ENCODE measurements at places on chromosomes 2 and 18.

DNA sequence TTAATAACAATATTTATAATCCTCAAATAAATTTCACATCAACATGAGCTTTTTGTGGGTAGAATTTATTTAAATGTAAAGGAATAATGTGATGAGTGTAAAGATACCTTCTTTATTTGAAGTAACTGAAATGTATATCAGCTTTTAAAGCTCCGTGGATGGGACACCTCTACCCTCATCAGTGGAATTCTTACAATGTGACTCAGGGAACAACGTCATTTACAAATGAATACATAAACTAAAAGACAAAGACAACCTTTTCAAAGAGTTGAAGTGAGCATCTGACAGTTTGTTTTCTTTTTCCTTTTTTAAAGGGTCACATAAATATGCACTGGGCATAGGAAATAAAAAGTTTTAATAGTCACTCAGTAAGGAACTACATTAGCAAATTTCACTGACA is 1127.0 kb upstream of the CRIM1 start:
- DNase-seq: no peak

- no peak for DNase-seq
Measured at GRCh38 chr2:42446503-42447271, 47.1 kb downstream of the KCNG3 start.

DNA sequence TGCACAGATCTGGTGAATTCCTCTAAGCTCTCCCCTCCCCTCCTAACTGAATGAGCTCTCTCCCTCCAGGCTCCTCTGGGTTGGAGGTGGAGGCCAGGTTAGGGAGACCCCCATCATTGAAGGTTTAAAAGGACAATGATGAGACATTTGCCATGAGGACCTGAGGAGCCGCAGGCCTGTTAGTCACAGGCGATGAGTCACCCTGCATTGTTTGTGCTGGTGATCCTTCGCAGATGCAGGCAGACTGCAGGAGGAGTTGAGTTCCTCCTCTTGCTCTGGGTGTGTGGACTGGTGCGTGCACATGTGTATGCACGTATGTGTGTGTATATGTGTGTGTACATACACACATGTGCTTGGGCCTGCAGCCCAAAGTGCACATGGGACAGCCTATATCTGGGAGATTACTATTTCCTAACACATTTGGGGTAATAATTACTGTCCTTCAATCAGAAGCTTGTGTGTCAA is 42.0 kb downstream of the MCFD2 start:
- DNase-seq: no peak

- no peak for DNase-seq
Measured at GRCh38 chr2:31136732-31137131, 1.5 kb downstream of the GALNT14 start.

- DNase-seq: no peak
Measured at GRCh38 chr2:182586426-182586825, 129.6 kb upstream of the DNAJC10 start.

GRCh38 chr2:111973701-111974100 is 75.3 kb downstream of the MERTK start:
- DNase-seq: no peak

DNA sequence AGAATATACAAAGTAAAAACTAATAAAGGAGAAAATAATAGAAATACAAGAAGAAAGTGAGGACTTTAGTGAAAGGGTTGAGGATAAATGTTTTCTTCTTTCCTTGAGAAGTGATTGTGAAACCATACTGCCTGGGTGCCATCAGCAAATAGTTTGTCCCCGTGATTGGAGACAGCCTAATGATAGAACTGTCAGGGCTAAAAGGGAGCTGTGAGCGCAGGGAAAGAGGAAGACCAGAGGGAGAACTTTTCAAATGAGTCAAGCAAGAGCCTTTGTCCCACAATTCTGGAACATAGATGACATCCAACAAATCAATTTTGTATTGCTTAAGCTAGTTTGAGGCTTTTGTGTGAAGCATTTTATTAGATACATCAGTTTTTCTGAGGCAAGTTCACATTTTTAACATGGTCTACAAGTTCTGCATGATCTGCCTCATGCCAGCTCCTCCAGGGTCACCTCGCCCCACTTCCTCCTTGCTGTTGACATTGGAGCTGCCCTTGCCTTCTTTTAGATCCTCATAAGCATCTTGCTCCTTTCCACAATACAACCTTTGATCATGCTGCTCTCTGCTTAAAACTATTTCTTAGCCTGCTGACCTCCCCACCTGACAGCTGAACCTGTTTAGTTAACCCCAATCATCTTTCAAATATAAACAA is 213.4 kb upstream of the REG3G start:
- no peak for DNase-seq

GRCh38 chr2:46767706-46768105 is 147.9 kb downstream of the MCFD2 start:
- DNase-seq: no peak

DNA sequence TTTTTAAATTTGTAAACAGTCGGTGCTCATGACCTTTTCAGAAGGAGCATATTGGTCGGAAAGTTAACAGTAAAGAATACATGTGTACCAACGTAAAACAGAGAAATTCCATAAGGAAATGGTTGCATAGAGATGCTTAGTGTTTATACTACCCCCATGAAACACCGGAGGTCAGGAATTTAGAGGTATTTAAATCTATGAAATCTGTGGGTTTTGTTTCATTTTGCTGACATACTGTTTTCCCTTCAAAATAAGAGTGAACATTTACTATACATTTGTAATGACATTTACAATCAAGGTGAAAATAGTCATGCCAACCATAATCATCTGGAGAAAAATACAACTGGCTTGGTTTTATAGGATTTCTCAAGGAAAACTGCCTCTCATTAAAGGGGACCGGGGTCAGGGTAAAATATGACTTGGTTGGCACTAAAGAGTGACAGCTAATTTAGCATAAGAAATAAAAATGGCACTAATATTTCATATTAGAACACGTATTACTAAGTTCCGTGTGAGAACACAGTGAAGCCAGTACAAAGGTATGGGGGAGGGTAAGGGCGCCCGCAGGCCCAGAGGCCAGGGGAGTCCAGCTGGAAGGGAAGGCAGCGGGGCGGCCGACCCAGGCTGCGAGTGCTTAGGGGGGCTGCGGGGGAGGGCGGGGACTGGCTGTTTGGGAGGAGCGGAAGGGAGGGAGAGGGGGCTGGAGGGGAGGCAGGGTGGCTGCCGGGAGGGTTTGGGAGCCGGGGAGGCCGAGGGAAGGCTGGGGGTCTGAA is 1.1 kb upstream of the RNU4ATAC start:
- no peak for DNase-seq

- DNase-seq: no peak
Measured at GRCh38 chr2:6139916-6140315, 447.7 kb downstream of the SOX11 start.

DNA sequence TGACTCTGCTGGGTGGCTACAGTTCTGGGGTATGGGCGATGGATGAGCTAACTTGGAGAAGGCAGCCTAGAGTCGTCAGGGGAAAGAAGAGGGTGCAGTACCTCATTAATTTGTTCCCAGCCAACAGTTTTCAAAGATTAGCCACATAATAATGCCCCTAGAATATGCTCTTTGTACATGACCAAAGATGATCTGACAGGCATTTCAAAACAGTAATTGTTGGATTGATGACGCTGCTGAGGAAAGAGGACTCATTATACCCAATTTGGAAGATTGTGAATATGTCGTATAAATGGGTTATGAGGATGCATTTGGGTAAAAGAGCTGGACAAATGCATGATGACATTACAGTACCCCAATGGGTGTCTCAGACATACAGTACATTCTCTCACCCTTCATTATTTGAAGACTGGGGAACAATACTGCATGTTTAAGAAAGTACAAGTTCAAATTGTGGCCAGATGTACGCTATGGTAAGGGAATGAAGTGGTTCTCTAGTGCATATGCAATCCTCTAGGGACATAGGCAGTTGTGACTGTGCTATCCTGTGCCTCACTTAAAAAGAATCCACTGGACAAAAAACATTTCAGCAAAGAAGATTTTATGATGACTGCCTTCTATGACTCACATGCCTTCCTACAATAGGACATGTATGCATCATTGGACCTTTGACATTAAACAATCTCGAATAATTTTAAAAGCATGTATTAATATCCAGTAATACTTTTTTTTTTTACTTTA is 233.2 kb downstream of the CNTNAP5 start:
- no peak for DNase-seq

DNA sequence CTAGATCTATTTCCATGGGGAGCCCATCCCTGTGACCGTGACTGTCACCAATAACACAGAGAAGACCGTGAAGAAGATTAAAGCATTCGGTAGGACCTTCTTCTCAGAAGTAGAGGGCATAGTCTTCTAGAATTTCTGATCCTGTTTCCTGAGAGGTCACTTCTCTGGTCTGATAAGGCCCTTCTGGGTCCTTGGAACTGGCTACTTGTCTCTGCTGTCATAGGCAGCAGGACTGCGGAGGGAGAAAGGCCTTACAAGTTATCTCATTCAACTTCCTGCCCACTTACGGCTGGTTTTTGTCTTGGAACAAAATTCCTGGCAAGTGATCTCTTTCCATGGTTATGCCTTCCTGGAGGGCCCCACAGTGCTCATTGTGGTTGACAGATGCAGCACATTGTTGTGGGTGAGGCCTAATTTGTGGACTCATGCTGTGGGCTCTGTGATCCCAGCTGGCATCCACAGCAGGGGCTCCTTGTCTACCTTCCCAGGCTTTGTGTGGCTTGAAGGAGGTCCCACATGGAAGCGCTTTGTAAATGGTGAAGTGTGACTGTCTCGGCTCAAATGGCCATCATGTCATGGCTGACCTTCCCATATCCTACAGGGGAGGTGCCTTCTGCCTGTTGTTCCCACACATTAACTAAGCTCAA is 22.0 kb downstream of the SAG start:
- DNase-seq: no peak

GRCh38 chr18:59478591-59478990 is 119.5 kb upstream of the LMAN1 start:
- no peak for DNase-seq

DNA sequence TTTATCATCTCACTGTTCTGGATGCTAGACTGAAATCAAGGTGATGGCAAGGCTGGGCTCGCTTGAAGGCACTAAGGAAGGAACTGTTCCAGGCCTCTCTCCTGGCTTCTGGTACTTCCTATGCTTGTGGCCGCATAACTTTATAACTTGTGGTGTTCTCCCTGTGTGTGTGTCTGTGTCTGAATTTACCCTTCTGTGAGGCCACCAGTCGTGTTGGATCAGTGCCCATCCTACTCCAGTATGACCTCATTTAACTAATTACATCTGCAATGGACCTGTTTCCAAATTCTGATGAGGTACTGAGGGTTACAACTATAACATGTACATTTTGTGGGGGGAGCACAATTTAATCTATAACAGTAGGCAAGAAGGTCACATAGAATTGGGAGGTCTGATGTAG is 41.6 kb downstream of the LYPD6B start:
- DNase-seq: no peak

- DNase-seq: no peak
Measured at GRCh38 chr2:197195518-197195917, 115.1 kb downstream of the ANKRD44 start.

DNA sequence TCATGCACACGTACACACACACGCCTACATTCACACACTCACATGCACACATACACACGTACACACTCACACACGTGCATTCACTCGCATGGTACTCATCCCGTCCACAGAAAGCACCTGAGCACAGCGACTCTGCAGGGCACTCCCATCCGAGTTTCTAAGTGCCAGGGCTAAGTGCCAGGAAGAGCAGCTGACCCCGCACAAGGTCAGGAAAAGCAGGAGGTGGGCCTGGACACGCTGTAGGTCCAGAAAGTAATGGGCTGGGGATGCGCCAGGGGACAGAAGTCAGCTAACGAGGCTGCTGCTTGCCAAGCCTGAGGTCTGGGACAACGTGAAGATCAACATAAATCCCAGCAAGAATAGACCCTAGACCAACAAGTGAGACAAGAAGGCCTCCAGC is 15.8 kb downstream of the ADI1 start:
- no peak for DNase-seq

DNA sequence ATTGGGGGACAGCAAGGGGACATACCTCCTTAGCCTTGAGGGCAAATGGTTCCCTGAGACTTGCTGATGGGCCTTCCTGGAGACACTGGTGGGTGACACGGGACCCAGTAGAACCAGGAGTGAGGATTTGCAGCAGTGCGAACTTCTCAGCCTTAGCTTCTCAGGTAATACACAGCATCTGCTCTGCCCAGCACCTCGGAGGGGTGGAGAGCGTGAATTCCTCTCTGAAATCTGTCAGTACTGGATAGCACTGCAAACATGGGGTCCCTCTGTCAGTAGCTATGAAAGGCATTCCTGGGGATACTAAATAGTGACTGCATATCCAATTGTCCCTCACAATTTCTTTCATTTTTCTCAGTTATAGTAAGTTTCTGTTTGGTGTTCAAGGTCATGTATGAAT is 151.7 kb downstream of the GBX2 start:
- DNase-seq: no peak

- no peak for DNase-seq
Measured at GRCh38 chr2:24855022-24855622, 61.9 kb downstream of the CENPO start.

DNA sequence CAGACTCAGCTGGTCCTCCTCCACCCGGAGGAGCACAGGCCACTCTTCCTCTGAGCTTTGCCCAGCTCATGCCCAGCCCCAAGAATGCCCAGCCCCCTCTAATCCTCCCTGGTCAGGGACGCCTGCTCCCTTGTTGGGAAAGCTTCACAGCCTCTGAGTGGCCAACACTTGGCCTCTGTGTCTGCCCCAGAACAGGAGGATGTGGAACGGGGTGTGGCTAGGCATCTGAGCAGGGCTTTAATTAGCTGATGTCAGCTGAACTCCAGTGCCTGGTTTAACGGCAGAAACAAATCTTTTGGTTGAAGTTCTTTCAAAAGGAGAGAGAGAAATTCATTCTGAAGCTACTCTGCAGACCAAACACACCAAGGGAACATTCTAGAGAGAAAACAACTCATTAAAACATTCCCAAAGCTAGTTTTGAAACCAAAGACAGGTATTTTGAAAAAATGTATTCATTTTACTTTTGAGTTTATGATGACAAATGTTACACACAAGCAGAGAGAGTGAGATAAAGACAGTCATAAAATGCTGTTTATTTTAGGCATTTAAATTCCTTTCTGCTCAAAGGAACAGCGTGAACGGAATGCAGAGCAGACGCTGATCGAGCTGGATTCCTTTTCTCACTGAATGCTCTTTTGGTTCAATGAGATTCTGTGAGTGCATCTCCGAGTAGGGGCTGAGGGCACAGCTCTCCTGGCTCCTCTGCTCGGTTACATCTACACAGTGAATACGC is 63.8 kb downstream of the RTP5 start:
- DNase-seq: no peak

- DNase-seq: no peak
Measured at GRCh38 chr18:49029628-49030027, 78.9 kb upstream of the SMAD7 start.

DNA sequence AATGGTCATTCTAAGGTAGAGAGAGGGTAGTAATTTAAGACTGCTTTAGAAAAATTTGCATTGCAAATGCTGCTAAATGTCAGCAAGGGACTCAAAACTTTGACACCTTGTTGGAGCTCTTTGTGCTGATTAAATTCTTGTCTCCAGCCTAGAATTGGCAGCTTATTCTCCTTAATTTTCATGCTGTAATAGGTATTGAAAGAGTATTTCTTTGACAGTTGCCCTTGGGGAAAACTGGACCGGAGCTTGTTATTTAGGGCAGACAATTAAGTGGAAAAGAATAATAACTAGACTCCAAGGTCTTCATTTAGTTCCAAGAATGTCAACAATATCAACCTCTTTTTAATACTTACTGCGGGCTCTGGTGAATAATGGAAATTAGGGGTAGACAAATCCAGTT is 264.0 kb downstream of the TPGS2 start:
- DNase-seq: no peak
